ENCODE measurements at places on chromosomes 1 and 21. TPM values are rescaled to one million over a fixed set of nuclear protein-coding genes. Genes with fewer than 3 reads are reported as not detected.
A peak's percentile ranks its signal among the peaks of the same experiment; 100 is the strongest.

Gene MCOLN2
- 0.50 TPM for polyA plus RNA-seq

- H3K4me1 ChIP-seq = peaks cover 9% of the 10 kb centered on the region
- peaks cover 17% of the 10 kb centered on the region for H3K36me3 ChIP-seq
- H3K27me3 ChIP-seq = no peaks in the 10 kb centered on the region
- no peak within 1 kb of the TSS for H3K4me3 ChIP-seq
Measured at GRCh38 chr1:162381383-162381782, at the start of gene C1orf226. TSS of gene C1orf226 (plus strand) at chr1:162381728. CDS start at chr1:162381902, 174 bp downstream.

DNA sequence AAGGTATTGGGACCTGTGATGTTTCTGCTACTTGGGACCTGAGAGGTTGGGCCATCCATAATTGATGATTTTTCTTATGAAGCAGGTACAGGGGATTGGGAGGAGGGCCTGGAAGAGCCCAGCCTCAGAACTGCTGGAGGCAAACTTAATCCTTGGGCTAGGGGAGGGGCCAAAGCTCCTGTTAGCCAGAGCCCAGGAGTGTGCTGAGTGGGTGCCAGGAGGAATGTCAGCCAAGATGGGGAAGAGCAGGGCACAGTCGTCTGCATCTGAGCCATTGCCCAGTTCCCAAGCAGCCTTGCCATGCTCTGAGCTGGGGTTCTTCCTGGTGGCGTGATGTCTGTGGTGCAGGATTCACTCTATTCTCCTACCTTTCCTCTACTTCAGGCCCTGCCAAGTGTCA, 5.8 kb downstream of the MAPKAPK2 start:
- DNase-seq = no peak
- no peak overlapping the region for H3K4me3 ChIP-seq
- H3K4me1 ChIP-seq = peaks cover 85% of the 10 kb centered on the region
- H3K27me3 ChIP-seq = no peaks in the 10 kb centered on the region
- peaks cover 9% of the 10 kb centered on the region for H3K36me3 ChIP-seq
- H3K27ac ChIP-seq = peak overlapping the region; percentile 99

DNA sequence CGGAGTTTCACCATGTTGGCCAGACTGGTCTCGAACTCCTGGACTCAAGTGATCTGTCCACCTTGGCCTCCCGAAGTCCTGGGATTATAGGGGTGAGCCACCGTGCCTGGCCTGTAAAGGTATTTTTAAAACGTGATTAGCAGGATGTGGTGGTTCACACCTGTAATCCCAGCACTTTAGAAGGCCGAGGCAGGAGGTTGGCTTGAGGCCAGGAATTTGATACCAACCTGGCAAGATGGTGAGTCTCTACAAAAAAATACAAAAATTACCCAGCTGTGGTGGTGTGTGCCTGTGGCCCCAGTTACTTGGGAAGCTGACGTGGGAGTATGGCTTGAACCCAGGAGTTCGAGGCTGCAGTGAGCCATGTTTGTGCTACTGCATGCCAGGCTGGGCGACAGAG, 43.3 kb upstream of the SOD1 start:
- H3K36me3 ChIP-seq = no peaks in the 10 kb centered on the region
- no peaks in the 10 kb centered on the region for H3K27me3 ChIP-seq
- no peaks in the 10 kb centered on the region for H3K4me1 ChIP-seq
- no peak overlapping the region for H3K27ac ChIP-seq
- no peak for DNase-seq
- H3K4me3 ChIP-seq = no peak overlapping the region

DNA sequence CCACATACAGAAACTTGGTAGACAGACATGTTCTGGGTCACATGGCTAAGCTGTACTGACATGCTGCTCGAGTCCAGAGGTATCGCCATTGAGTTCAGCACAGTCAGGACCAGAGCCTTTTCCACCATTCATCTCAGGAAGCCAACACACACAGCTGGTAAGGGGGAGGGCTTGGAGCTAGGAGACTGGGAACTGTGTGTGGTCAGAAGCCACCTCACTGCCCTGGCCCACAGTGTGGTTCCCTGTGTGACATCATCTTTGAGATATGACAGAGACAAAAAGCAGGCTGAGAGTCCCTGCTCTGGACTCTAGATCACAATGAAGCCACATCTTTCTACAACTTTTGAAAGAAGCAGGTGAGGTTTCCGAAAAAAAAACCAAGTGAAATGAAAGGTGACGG, 107.2 kb downstream of the SIM2 start:
- no peaks in the 10 kb centered on the region for H3K27me3 ChIP-seq
- peaks cover 10% of the 10 kb centered on the region for H3K36me3 ChIP-seq
- no peak overlapping the region for H3K27ac ChIP-seq
- DNase-seq = no peak

DNA sequence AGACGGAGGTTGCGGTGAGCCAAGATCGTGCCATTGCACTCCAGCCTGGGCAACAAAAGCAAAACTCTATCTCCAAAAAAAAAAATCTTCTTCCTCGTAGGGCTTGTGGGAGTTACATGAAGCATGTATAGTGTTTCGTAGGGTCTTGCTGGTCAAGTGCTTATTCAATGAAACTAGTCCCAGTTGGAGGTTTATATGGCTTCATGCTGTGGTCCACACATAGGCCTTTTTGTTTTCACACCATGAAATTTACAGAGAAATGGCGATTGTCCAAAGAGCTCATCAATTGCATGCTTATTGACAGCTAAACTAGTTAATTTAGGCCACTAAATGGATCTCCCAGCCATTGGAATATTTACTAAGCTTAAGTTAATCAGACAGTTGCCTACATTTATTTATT, 29.6 kb downstream of the HUNK start:
- no peak for DNase-seq
- H3K4me1 ChIP-seq = no peaks in the 10 kb centered on the region
- no peak overlapping the region for H3K27ac ChIP-seq
- no peaks in the 10 kb centered on the region for H3K27me3 ChIP-seq
- H3K36me3 ChIP-seq = no peaks in the 10 kb centered on the region
- no peak overlapping the region for H3K4me3 ChIP-seq

GRCh38 chr1:46793126-46793525, 5.7 kb upstream of the CYP4B1 start:
- no peaks in the 10 kb centered on the region for H3K27me3 ChIP-seq
- H3K4me3 ChIP-seq = no peak overlapping the region
- no peak for DNase-seq
- H3K27ac ChIP-seq = no peak overlapping the region
- H3K4me1 ChIP-seq = peaks cover 5% of the 10 kb centered on the region
- H3K36me3 ChIP-seq = no peaks in the 10 kb centered on the region

Gene LDLRAD1
- 0.12 TPM for polyA plus RNA-seq

GRCh38 chr1:161012420-161012819, 8.5 kb downstream of the F11R start:
- no peak for DNase-seq
- peaks cover 33% of the 10 kb centered on the region for H3K4me1 ChIP-seq
- H3K36me3 ChIP-seq = no peaks in the 10 kb centered on the region
- no peaks in the 10 kb centered on the region for H3K27me3 ChIP-seq
- no peak overlapping the region for H3K4me3 ChIP-seq

GRCh38 chr1:157235307-157235706, 97.1 kb upstream of the ETV3 start:
- DNase-seq = no peak
- no peaks in the 10 kb centered on the region for H3K27me3 ChIP-seq
- no peaks in the 10 kb centered on the region for H3K36me3 ChIP-seq
- H3K4me3 ChIP-seq = no peak overlapping the region
- H3K4me1 ChIP-seq = peaks cover 25% of the 10 kb centered on the region

GRCh38 chr1:53604291-53604919, 134.6 kb downstream of the GLIS1 start:
- H3K36me3 ChIP-seq = no peaks in the 10 kb centered on the region
- H3K27me3 ChIP-seq = no peaks in the 10 kb centered on the region
- H3K27ac ChIP-seq = no peak overlapping the region
- no peak for DNase-seq
- no peaks in the 10 kb centered on the region for H3K4me1 ChIP-seq

DNA sequence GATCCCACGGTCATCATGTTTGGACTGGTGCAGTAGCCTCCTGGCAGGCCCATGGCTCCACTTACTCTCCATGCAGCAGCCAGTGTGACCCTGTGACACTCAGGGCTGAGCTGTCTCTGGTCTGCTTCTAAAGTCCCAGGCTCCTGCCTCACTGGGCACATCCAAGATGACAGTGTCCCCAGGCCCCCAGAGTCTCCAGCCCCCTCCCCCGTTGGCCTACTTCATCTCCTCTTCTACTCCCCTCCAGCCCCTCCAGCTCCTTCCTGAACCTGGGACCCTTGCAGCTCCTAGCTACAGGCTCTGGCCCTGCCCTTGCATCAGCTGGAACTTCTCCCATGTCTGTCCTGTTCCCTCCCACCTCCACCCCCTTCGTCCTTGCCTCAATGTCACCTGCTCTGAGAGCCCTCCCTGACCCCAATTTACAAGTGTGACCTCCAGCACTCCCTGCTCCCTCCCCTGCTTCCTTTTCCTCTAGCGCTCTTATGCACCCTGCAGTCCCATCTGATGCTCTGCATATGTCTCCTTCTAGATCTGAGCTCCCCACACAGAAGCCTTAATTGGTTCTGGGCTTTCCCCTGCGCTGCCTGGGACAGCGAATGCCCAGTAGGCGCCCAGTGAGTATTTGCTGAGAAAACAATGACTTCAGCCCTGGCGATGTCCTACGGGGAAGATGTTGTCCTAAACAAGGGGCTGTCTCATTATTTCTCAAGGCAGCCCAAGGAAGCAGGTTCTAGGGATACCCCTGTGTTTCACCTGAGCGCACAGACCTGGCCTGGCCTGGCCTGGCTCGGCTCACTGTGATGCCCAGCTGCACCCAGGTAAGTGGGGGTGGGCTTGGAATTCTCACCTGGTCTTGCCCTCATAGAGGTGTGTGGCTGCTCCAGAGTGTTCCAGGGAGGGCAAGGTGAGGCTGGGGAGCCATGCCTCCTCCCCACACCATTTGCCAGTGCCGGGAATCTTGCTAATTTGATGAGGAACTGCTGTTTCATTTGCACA, 600.6 kb downstream of the PTPRU start:
- no peak overlapping the region for H3K4me3 ChIP-seq
- H3K27ac ChIP-seq = no peak overlapping the region
- H3K36me3 ChIP-seq = no peaks in the 10 kb centered on the region
- no peaks in the 10 kb centered on the region for H3K4me1 ChIP-seq

DNA sequence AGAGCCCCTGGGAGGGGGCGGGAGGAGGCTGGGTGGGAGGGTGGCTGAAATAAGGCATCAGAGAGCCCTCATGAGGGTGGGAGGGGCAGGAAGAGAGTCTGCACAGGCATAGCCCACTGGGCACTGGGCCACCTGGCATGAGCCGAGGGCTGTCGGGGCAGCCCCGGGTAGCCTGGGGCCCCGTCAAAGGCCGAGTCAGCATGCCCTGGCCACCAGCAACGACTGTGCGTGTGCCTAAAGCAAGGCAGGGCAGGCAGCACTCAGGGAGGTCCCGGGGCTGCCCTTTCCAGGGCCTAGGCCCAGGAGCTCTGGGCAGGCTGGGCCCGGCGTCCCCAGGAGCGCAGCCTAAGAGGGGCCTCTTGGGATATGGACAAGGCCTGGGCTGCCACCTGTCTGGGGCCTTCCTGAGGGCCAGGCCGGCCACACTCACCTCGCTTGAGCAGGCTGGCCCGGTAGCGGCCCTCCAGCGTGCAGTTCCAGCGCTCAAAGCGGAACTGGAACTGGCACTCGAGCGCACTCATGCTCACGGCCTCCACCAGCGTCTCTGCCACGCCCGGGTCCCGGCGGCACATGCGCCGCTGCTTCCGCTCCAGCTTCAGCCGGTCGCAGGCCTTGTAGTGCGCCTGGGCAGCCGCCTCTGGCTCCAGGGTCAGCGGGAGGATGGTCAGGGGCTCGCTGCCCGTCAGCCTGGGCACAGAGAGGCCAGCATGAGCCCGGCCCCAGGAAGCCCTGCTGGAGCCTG, 22.7 kb downstream of the WNT9A start:
- H3K36me3 ChIP-seq = peaks cover 10% of the 10 kb centered on the region
- no peak overlapping the region for H3K4me3 ChIP-seq
- no peak overlapping the region for H3K27ac ChIP-seq
- no peaks in the 10 kb centered on the region for H3K4me1 ChIP-seq
- no peak for DNase-seq
- no peaks in the 10 kb centered on the region for H3K27me3 ChIP-seq

DNA sequence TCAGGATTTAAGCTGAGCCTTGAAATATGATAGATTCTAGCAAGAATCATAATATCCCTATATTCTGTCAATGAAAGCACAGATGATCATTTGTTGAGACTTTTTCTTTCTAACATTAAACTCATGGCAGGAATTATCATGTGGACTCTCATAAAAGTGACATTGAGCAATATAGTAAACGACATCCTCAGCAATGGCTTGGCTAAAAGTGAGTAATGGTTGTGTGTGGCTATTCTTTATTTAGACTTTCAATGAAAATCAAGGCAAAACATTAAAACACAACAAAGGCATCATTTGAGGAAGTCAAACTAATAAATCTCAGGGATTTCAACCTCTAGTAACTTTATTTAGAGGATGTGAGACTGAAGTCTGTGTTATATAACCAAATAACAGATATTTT, 257.8 kb upstream of the ADGRL4 start:
- H3K27ac ChIP-seq = no peak overlapping the region
- no peak for DNase-seq
- H3K27me3 ChIP-seq = no peaks in the 10 kb centered on the region
- no peaks in the 10 kb centered on the region for H3K4me1 ChIP-seq
- H3K36me3 ChIP-seq = no peaks in the 10 kb centered on the region

- no peak overlapping the region for H3K27ac ChIP-seq
- peaks cover 54% of the 10 kb centered on the region for H3K4me1 ChIP-seq
- H3K27me3 ChIP-seq = no peaks in the 10 kb centered on the region
- no peak overlapping the region for H3K4me3 ChIP-seq
- H3K36me3 ChIP-seq = peaks cover 6% of the 10 kb centered on the region
- no peak for DNase-seq
Measured at GRCh38 chr1:100362821-100363466, 10.6 kb downstream of the CDC14A start.

Gene CD48
- polyA plus RNA-seq = 23.7 TPM

GRCh38 chr1:6260433-6260934, 414 bp downstream of the GPR153 start:
- no peaks in the 10 kb centered on the region for H3K36me3 ChIP-seq
- H3K4me1 ChIP-seq = peaks cover 41% of the 10 kb centered on the region
- peak; percentile 81 for DNase-seq
- H3K4me3 ChIP-seq = peak overlapping the region; percentile 51

- H3K4me1 ChIP-seq = peaks cover 12% of the 10 kb centered on the region
- no peak for DNase-seq
- H3K27me3 ChIP-seq = no peaks in the 10 kb centered on the region
- H3K4me3 ChIP-seq = peak overlapping the region; percentile 65
Measured at GRCh38 chr1:46133181-46133658, 791 bp upstream of the PIK3R3 start.

Gene SLC45A3
- 1.6 TPM for polyA plus RNA-seq

Measured in stomach (tissue), 19 donors.